Glutamatergic neuron (in vitro differentiated cells): ENCODE measurements at places on chromosomes 6 and 20. TPM values are rescaled to one million over a fixed set of nuclear protein-coding genes. Genes with fewer than 3 reads are reported as not detected.
A peak's percentile ranks its signal among the peaks of the same experiment; 100 is the strongest.

The FRS3 gene
- 17.8 TPM for total RNA-seq

The HRH3 gene
- 13.7 TPM for total RNA-seq

The PNPLA1 gene
- total RNA-seq = not detected

The MEI4 gene
- 0.86 TPM for total RNA-seq

The PCSK2 gene
- total RNA-seq = 28.7 TPM

The ADAM33 gene
- 0.27 TPM for total RNA-seq

The CALHM4 gene
- not detected for total RNA-seq

DNA sequence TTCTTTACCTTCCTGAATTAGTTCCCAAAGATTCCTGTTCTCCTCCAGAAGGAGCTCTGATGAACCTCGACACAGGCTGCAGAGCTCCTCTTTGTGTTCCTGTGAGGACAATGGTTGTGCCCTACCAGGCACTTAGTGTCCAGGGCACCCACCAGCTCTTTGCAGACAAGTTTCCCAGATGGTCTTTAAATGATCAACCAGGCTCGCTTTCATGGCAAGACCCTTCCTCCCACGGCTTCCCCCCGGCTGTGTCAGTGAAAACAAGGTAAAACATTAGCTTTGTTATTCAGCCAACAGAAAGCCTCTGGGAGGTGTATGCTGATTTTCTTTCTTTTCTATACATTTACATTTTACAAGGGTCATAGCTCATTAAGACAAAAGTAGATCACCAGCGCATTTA lies 32.3 kb upstream of the CNKSR3 start:
- H3K4me3 ChIP-seq = no peak overlapping the region
- H3K27me3 ChIP-seq = no peaks in the 10 kb centered on the region
- H3K4me1 ChIP-seq = peaks cover 9% of the 10 kb centered on the region
- H3K36me3 ChIP-seq = no peaks in the 10 kb centered on the region

DNA sequence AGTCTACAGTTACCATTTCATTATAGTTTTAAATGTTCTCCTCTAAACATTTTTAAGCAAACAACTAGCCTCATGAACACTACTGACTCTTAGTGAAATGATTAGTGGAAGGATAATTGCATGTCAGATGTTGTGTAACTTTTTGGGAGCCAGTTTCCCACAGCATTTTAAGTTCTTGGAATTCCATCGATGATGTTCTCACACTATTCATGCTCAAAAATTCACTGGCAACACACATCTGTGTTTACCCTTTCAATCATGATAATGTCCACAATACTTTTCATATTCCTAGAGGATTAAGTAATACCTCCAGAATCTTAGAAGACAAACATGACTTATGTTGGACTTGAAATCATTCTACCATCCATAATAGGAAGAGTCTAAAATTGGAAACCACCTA lies 678.1 kb upstream of the ID4 start:
- no peaks in the 10 kb centered on the region for H3K4me1 ChIP-seq
- H3K27me3 ChIP-seq = no peaks in the 10 kb centered on the region
- H3K27ac ChIP-seq = no peak overlapping the region
- no peak for DNase-seq
- H3K4me3 ChIP-seq = no peak overlapping the region

DNA sequence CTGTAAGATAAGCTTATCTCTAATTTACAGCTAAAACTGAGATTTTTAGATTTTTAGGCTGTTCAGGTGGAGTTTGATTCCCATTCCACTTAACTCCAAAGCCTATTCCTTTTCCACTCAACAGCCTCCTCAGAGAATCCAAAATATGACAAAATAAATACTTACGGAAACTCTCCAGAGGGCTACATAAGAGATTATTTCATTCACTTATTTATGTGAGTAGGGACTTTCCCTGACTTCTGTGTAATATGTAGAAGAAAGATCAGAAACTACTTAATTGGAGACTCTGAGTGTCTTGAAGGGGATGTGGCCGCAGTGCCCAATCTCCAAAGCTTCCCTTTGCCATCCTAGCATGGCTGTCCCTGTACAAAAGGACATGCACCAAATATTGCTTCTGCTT lies 72.1 kb upstream of the ISM1 start:
- H3K4me3 ChIP-seq = no peak overlapping the region
- H3K4me1 ChIP-seq = no peaks in the 10 kb centered on the region
- H3K36me3 ChIP-seq = no peaks in the 10 kb centered on the region
- no peaks in the 10 kb centered on the region for H3K27me3 ChIP-seq
- DNase-seq = no peak

DNA sequence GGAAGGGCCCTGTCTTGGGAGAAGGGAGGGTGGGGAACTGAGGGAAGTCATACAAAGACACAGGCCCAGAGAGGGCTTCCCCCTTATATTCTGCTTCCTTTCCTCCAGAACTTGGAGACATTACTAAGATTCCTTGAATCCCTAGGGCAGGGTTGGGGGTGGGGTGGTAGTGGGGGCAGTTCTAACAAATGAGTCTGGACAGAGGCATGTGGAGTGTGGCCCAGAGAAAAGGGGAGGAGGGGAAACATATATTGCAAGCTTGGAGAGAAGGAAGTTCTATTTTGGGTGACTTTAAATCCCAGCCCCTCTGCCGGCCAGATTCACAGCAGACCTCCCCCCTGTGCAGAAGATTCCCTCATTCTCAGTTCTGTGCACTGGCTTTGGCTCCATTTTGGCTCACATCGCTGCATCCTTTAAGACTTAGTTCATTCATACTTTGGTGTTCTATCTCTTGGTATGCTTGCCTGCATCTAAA lies 43.7 kb downstream of the DAAM2 start:
- no peak overlapping the region for H3K4me3 ChIP-seq
- peaks cover 3% of the 10 kb centered on the region for H3K27me3 ChIP-seq
- H3K27ac ChIP-seq = no peak overlapping the region
- DNase-seq = no peak
- no peaks in the 10 kb centered on the region for H3K36me3 ChIP-seq

DNA sequence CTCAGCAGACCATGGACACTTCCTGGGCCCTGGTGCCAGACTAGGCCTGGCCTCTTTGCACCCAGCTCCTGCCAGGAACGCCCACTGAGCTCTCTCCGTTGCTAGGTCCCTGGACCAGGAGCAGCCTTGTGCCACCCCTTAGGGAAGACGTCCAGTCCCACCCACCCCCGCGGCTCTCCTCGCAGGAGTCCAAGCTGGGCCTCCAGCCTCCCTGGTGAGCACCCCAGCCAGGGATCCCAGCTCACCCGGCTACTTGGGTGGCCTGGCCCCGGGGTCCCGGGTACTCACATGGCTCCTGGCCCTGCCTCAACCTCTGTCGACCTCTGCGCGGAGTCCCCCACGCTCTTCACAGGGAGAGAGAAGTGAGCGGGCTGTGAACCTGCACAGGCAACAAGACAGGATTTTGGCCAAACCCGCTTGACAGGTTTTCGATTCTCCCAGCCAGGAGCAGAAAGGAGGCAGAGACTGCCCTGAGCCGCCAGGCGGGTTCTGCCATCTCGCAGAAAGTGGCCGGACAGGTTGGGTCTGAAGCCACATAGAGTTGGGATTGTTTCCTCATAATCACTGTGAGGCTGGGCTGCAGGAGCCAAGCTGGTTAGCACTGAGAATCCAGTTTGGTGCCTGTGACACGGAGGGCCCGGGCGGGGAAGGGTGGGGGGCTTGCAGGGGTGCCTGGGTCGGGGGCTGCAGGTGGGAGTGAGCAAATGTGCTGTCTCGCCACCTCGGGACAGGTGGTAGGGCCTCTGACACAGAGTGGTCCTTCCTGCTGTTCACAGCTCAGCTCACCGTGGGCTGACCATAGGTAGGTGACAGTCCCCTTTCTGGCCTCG lies at the start of gene RBBP8NL:
Gene RBBP8NL, minus strand, starts transcription at position 368 of the 830 bp plus-strand sequence. CDS start 7,892 bp downstream, outside the sequence.
- peaks cover 3% of the 10 kb centered on the region for H3K4me1 ChIP-seq
- no peaks in the 10 kb centered on the region for H3K36me3 ChIP-seq
- no peak within 1 kb of the TSS for H3K4me3 ChIP-seq
- DNase-seq = no peak

- no peaks in the 10 kb centered on the region for H3K4me1 ChIP-seq
- peaks cover 8% of the 10 kb centered on the region for H3K27me3 ChIP-seq
- DNase-seq = no peak
- peaks cover 21% of the 10 kb centered on the region for H3K36me3 ChIP-seq
Observed at GRCh38 chr20:59646487-59646886, 42.1 kb downstream of the PHACTR3 start.

GRCh38 chr20:46176739-46177378 lies 58.7 kb downstream of the CD40 start:
- no peak overlapping the region for H3K27ac ChIP-seq

DNA sequence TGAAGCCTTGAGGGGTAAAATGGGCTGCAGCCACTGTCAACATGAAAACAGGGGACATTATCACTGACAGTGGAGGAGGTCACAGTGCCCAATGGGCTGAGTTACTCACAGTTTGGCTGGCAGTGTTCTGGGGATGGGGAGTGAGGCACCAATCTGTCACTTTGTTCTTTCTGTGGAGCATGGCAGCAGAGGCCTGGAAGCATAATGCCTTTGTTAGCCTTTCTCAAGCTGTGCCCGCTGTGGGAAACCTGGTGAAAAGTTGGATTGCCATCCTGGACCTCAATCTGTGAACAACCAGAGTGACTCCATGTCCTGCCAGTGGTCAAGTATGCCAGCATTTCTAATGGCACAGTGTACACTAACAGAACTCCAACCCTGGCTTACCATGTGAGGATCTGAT lies 143.6 kb downstream of the OR2B2 start:
- no peaks in the 10 kb centered on the region for H3K36me3 ChIP-seq
- peaks cover 18% of the 10 kb centered on the region for H3K4me1 ChIP-seq
- H3K27ac ChIP-seq = no peak overlapping the region
- peaks cover 12% of the 10 kb centered on the region for H3K27me3 ChIP-seq
- DNase-seq = no peak

- H3K36me3 ChIP-seq = no peaks in the 10 kb centered on the region
- peaks cover 3% of the 10 kb centered on the region for H3K4me1 ChIP-seq
- H3K27ac ChIP-seq = no peak overlapping the region
- no peak for DNase-seq
- no peak overlapping the region for H3K4me3 ChIP-seq
- no peaks in the 10 kb centered on the region for H3K27me3 ChIP-seq
Observed at GRCh38 chr20:15702161-15702560, 871.1 kb downstream of the KIF16B start.

- H3K27me3 ChIP-seq = peaks cover 2% of the 10 kb centered on the region
- H3K4me3 ChIP-seq = no peak overlapping the region
- no peaks in the 10 kb centered on the region for H3K36me3 ChIP-seq
- DNase-seq = no peak
- no peak overlapping the region for H3K27ac ChIP-seq
Observed at GRCh38 chr6:131258010-131258652, 122.9 kb downstream of the AKAP7 start.

GRCh38 chr20:63957690-63958441 lies 1.6 kb upstream of the UCKL1 start:
- H3K36me3 ChIP-seq = no peaks in the 10 kb centered on the region
- H3K4me1 ChIP-seq = peaks cover 7% of the 10 kb centered on the region
- DNase-seq = no peak
- peaks cover 2% of the 10 kb centered on the region for H3K27me3 ChIP-seq

DNA sequence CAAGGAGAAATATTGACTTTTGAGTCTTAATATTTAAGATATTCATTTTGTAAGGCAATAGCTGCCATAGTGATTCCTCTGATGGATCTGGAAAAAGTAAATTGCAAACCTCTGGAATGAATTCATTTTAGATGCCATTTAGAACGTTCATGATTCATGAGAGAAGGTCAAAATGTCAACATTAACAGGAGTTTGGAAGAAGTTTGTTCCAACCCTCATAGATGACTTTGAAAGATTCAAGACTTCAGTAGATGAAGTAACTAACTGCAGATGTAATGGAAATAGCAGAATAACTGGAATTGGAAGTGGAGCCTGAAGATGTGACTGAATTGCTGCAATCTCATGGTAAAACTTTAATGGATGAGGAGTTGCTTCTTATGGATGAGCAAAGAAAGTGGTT lies 100.9 kb upstream of the CCN2 start:
- H3K4me1 ChIP-seq = peaks cover 2% of the 10 kb centered on the region
- no peak overlapping the region for H3K27ac ChIP-seq
- no peak for DNase-seq
- H3K4me3 ChIP-seq = no peak overlapping the region
- no peaks in the 10 kb centered on the region for H3K36me3 ChIP-seq

GRCh38 chr20:25318471-25319240 lies 70.8 kb downstream of the PYGB start:
- peaks cover 5% of the 10 kb centered on the region for H3K36me3 ChIP-seq
- peak overlapping the region; percentile 98 for H3K27ac ChIP-seq
- H3K4me1 ChIP-seq = peaks cover 51% of the 10 kb centered on the region
- peaks cover 22% of the 10 kb centered on the region for H3K27me3 ChIP-seq
